ENCODE measurements at places on chromosomes 1 and 21.

GRCh38 chr1:196152975-196153374 lies 455.3 kb downstream of the KCNT2 start:
- DNase-seq: no peak

- DNase-seq: no peak
Observed at GRCh38 chr1:198387587-198387986, 152.9 kb downstream of the ATP6V1G3 start.

GRCh38 chr1:211723273-211723672 lies 47.9 kb upstream of the NEK2 start:
- DNase-seq: no peak

DNA sequence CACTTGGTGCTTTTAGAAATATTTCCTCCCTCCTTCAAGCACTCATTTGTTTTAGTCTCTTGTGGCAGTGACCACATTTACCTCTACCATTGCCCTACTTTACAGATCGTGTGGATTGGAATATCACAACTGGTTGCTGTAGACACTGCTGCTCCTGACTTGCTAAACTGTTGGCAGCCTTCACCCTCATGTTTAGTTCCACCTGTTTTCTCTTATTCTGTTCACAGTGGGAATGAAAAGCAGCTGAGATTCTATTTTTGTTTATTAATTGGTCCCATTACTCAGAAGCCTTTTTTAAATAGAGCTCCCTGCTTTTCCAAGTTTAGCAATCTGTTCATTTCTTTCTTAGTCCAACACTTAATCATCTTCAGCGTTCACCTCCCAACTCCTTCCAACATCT lies 308.9 kb downstream of the RWDD3 start:
- no peak for DNase-seq

GRCh38 chr1:201966171-201966570 lies 10.9 kb downstream of the TIMM17A start:
- no peak for DNase-seq

DNA sequence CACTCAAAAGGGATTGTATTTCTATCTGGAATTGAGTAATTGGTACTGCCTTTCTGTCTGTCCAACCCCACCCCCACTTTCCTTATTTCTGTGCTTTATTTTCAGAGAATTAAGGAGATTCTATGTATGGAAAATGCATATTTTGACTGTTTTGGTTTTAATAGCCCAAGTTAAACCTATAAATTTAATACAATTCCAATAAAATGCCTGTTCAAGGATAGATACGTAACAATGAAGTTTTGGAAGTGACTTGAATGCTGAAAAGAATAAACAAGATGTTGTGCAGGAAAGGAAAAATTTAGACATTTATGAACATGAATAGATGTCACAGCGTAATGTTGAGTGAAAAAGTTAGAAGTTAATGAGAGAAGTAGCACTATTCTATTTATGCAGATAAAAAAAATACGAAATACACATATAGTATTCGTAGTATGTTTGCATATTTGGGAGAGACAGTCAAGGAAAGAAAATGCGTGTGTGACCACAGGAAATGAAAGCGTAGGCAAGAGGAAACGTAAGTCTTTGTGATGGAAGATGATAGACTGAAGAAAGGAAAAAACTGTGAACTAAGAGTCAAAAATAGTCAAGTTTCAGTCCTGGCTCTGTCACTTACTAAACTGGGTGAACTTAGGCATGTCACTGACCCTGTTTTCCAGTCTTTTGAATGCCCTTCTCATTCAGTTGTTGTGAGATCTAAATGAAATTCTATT lies 62.1 kb downstream of the MEF2D start:
- no peak for DNase-seq

- DNase-seq: no peak
Observed at GRCh38 chr1:39827201-39827600, 38.5 kb upstream of the BMP8B start.

- no peak for DNase-seq
Observed at GRCh38 chr1:164702216-164702615, 143.2 kb downstream of the PBX1 start.

GRCh38 chr1:215845234-215845891 lies 278.3 kb downstream of the KCTD3 start:
- DNase-seq: peak; percentile 50

GRCh38 chr1:175599212-175599705 lies 144.1 kb downstream of the TNR start:
- DNase-seq: no peak

- no peak for DNase-seq
Observed at GRCh38 chr21:25281134-25281533, 326.1 kb downstream of the MRPL39 start.

GRCh38 chr1:88610687-88611086 lies 73.4 kb upstream of the PKN2 start:
- DNase-seq: no peak

All from fibroblast of the conjunctiva (primary cell).